ENCODE measurements at places on chromosomes 7 and 10.

DNA sequence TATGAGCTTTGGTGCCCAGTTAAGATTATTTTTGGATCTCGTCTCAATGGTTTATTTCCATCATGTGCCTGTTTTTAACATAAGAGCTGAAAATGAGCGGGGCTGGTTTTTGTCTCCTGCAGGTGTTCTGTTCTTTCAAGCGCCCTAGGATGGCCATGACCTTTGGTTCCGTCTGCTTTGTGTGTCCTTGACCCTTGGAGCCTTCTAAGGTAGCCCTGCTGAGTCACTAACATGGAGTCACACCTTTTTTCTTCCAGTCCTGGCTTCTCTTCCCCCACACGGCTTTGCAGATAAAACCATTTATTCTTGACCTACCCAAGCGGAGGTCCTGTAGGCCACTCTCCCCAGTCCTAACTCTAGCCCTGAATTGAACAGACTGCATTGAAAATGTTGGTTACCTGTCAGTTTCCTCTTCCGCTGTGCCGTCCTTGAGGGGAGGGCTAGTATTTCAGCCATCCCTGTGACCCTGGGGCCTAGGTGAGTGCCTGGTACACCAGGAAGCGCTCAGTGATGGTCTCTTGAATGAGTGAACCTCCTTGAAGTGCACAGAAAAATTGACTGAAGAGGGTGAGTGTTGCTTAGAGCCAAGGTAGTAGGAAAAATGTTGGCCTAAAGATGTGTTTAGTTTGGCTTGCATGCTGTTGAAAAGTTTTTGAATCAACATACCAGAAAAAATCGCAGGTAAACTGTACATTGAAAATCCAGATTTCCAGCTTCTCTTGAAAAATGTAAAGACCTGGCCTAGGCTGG, 48.0 kb downstream of the CAMK1D start:
- DNase-seq = no peak

GRCh38 chr10:93063144-93063976, 2.8 kb downstream of the CYP26C1 start:
- no peak for DNase-seq

DNA sequence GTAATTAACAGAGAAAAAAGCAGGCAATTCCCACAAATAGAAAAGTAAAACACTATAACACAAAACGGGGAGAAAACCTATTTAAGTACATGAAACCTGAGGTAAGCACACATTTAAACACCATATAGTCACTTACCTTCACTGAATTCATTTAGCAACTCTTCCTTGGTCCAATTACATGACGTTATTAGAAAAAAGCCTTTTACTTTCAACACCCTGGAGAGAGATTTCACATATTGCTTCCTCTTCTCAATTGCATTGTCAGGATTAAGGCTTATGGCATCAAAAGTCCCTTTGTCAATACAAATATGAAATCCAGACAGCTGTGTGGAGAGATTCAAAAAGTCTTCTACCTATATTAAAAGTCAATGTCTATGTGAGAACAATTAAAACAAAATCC, 21.1 kb upstream of the FAM53B start:
- DNase-seq = no peak

GRCh38 chr7:23607130-23607529, 9.9 kb downstream of the CCDC126 start:
- no peak for DNase-seq

- DNase-seq = no peak
Measured at GRCh38 chr10:32150532-32151101, 94.4 kb upstream of the KIF5B start.

GRCh38 chr7:40786909-40787308, 652.1 kb downstream of the SUGCT start:
- no peak for DNase-seq

DNA sequence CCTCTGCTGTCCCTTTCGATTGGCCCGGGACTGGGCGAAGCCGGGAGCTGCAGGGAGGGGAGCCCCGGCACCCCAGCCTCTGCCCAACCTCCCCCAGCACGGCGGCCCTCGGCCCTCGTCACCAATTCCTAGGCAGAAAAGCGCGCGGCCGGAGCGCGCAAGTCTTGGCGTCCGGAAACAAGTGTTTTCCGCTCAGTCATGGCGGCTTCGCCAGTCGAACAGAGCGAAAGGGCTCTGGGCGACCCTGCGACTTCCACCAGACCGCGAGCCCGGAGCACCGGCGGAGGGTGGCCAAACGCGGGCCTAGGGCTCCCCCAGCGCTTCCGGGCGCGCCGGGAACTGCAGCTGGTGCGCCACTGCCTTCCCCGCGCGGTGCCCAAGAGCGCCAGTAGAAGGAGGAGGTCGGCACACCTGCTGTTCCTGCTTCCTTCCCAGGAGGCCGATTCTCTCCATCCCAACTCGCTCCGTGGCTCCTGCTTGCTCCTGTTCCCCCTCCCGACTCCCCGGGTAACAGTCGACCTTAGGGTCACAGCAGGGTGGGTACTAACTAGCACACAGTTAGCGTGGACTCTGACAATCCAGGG, 729.9 kb downstream of the ZWINT start:
- peak; percentile 21 for DNase-seq

DNA sequence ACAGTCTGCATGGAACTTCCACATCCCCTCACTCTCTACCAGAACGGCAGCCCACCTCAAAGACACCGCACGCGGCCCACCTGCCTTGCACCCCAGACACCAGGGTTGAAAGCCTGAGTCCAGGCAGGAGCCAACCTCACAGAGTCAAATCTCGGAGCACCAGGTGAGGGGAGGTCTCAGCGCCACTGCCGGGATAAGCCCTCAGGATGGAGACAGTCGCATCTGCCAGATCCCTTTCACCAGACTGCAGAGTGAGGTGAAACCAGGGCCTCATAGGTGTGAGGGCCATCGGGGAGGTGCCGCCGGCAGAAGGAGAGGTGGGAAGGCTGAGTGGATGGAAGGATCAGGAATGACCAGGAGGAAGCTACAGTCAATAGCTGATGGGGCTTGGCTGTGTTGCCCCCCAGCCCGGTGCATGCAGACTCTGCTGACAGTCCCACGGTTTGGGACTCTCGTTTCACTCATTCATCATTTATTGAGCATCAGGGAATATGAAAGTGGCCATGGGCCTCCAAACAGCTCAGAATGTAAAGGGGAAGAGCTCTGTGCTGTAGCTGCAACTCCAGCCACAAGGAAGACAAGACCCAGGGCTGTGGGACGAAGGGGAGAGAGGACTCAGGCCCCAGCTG, 315.0 kb downstream of the PTPRN2 start:
- DNase-seq = no peak

DNA sequence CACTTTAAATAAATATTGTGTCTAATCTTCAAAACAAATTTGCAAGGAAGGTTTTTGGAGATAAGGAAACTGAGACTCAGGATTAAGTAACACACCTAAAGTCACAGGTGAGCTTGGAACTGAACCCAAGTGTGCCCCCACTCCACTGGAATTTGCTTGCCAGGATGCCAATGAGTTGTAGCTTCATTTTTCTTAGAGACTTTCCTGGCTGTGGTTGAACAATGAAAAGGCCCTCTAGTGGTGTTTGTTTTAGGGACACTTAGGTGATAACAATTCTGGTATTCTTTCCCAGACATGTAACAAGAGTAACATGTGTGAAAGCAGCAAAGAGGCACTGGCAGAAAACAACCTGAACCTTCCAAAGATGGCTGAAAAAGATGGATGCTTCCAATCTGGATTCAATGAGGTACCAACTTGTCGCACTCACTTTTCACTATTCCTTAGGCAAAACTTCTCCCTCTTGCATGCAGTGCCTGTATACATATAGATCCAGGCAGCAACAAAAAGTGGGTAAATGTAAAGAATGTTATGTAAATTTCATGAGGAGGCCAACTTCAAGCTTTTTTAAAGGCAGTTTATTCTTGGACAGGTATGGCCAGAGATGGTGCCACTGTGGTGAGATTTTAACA, 1.5 kb downstream of the IL6 start:
- DNase-seq = no peak

GRCh38 chr10:78865931-78866717, 202.6 kb upstream of the ZMIZ1 start:
- DNase-seq = no peak

DNA sequence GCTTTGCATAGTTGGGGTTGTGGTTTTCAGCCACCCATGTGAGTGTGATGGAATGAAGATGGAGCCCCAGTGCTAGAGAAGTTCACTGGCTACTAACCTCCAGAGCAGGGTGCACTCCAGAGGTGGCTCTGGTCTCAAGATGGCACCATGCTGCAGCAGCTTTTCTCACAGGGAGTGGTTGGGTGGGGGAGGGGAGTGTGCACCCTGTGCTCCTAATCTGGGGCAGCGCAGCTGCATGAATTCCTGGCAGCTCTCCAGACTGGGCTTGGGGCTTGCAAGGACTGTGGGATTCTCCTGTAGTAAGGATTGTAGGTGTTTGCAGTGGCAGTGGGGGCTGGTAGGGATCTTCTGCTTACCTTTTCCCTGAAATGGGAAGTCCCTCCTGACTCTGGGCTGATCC, 23.7 kb downstream of the PHTF2 start:
- DNase-seq = no peak

DNA sequence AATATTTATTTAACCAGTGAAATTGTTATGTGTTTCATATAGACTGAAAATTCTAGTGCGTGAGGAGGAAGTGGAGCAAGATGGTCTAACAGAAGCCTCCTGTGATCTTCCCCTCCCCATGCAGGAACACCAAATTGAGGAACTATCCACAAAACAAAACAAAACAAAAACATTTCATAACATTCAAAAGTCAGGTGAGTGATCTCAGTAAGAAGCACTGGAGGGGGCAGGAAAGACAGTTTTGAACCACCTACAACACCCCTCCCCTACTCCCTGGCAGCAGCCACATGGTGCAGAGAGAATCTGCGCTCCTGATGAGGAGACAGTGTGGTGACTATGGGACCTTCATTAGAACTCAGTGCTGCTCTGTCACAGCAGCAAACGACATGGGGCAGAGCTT, 221.9 kb upstream of the SEMA3C start:
- no peak for DNase-seq

DNA sequence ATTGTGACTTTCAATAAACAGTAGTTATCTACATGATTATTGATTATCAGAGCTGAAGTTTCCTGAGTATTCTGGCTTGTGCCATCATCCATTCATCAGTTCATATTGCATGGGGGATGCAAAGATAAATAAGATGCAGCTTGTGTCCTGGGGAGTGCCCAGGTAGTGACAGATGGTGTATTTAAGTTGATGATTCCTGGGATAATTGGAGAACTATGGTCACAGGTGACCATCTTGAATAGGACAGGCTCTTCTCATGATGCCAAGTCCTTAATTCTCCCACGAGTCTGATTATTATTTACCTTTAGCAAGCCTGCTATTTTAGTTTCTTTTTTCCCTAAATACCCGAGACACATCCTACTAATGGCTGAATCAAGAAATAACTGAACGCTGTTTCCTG, 64.9 kb downstream of the PLPP4 start:
- DNase-seq = no peak

- DNase-seq = no peak
Measured at GRCh38 chr7:105154084-105154483, 140.1 kb downstream of the KMT2E start.

GRCh38 chr7:24438232-24438631, 135.0 kb upstream of the PALS2 start:
- DNase-seq = no peak

- no peak for DNase-seq
Measured at GRCh38 chr7:44969049-44969700, 9.6 kb downstream of the MYO1G start.

GRCh38 chr10:80408242-80409101, at the start of gene PRXL2A:
Gene PRXL2A, plus strand, starts transcription at chr10:80408551. Its CDS starts 11,917 bp downstream, at chr10:80420468.
- peak; percentile 84 for DNase-seq

DNA sequence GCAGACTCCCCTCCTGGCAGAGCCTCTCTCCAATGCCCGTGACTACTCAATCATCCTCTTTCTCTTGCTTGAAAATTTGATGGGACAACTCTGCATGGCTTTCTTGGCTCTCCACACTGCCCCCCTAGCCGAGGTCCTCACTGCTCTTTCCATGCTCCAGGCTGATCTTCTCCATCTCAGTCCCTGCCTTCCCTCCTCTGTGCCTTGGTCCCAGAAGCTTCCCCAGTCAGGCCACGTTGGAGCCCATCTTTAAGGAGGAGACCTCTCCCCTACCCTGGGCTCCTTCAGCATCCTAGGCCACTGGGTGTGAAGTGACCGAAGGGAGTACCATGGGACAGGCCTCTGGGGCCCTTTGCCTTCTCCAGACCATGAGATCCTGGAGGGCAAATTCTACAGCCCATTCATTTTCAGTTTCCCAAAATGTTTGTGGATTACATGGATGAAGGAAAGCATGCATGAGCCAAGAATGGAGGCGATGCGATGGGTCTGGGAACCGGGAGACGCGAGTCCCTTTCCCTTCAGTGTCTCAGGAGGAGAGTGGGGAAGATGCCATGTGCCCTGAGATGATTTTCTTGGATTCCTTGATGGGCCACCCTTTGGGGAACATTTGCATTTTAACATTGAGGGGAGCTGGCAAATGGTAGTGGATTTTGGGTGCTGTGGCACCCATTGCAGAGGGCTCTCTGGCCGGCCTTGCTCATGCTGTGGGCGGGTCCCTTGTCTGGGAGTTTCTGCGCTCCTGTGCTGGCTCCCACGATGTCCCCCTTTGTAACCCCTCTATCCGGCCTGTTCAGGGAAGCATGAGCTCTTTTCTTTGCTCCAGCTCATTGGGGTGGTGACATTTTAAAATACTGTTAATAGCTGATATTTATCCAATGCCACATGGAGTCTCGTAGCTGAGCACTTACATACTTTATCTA, 376.6 kb downstream of the RPS24 start:
- no peak for DNase-seq
